GOT3 (cell line): ENCODE measurements at places on chromosomes 6 and 20.

DNA sequence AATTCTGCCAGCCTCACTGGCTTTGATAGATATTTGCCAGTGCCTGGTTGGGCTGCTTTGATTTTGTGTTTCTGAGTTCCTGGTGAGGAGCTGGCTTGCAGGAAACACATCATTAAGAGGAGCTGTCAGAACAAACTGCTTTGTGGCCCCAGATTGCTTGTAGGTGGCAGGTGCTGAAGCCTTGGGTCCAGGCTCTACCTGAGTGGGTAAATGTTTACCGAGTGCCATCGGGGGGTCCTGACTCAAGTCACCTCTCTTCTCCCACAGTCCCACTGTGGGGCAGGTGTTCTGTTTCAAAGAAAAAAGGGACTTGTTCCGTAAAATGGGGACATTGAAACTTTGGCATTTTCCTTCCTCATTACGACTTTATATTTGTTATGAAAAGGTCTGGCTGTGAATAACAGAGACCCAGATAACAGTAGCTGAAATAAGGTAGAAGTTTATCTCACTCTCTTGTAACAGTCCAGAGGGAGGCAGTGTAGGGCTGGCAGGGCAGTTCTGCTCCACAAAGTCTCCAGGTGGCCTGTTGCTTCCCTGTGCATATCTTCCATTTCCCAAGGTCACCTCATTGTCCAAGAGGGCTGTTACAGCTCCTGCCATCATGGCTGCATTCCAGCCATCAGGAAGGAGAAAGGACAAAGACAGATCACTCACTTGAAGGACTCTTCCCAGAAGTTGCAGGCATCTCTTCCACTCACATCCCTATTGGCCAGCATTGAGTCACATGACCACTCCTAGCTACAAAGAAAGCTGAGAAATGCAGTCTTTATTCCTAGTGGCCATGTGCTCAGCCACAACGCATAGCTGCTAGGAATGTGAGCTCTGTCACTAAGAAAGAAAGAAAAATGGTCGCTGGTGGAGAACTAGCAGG, 149.9 kb upstream of the KCNG1 start:
- DNase-seq, result no peak

GRCh38 chr6:1890071-1890470, 280.4 kb downstream of the FOXC1 start:
- no peak for DNase-seq

GRCh38 chr20:62640870-62641269, 1.4 kb upstream of the SLCO4A1 start:
- no peak for DNase-seq

GRCh38 chr6:42653851-42654250, 68.5 kb downstream of the PRPH2 start:
- no peak for DNase-seq

DNA sequence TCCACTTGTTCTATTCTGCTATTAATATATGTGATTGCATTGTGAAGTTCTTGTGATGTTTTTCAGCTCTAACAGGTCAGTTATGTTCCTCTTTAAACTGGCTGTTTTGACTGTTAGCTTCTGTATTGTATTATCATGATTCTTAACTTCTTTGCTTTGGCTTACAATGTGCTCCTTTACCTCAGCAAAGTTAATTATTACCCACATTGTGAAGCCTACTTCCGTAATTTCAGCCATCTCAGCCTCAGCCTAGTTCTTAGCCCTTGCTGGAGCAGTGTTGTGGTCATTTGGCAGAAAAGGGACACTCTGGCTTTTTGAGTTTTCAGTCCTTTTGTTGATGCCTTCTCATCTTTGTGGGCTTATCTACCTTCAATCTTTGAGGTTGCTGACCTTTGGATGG, 440.2 kb downstream of the TBC1D32 start:
- no peak for DNase-seq

DNA sequence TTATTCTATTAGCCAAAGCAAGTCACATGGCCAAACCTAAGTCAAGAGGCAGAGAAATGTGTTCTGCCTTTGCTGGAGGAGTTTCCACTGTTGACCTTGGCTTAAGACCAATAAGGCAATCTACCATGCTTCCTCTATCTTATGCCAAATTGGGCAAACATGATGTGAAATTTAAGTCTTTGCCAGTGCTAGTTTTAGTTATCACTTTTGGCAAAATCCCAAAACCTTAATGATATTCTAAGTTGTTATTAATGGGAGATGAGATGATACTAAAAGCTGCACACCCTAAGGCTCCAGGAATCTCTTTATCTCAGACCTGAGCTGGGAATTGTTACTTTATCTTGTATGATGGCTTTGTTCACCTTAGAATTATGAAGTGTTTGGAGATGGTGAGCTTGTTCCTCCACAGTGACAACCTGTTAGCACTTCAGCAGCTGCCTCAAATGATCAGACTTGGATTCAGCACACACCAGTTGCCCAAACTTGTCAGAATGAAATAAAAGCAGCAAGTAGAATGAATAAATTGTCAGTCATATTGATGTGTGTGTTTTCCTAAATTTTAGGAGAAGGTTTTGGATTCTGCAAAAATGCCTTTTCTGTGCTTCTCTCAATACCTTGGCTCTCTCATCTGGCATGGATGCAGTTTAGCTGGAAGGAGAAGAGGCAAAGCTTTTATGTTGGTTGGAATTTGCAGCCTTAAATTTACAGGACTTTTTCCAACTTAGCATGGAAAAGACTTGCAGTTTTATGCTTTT, 49.3 kb downstream of the RIN2 start:
- DNase-seq, result no peak

- DNase-seq, result no peak
Measured at GRCh38 chr6:8159966-8160365, 57.6 kb upstream of the EEF1E1 start.

GRCh38 chr6:148379966-148380713, 37.5 kb downstream of the SASH1 start:
- DNase-seq, result no peak

DNA sequence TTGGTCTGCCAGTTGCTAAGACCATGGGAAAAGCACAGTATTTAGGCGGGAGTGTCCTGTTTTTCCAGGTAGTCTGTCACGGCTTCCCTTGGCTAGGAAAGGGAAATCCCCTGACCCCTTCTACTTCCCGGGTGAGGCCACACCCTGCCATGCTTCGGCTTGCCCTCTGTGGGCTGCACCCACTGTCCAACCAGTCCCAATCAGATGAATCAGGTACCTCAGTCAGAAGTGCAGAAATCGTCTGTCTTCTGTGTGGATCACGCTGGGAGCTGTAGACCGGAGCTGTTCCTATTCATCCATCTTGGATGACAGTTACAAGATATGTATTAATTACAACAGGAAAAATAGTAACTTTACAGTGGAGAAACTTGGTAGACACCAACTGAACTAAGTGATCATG, 188.2 kb downstream of the TPBG start:
- no peak for DNase-seq

- no peak for DNase-seq
Measured at GRCh38 chr6:129307845-129308244, 402.1 kb downstream of the ARHGAP18 start.

DNA sequence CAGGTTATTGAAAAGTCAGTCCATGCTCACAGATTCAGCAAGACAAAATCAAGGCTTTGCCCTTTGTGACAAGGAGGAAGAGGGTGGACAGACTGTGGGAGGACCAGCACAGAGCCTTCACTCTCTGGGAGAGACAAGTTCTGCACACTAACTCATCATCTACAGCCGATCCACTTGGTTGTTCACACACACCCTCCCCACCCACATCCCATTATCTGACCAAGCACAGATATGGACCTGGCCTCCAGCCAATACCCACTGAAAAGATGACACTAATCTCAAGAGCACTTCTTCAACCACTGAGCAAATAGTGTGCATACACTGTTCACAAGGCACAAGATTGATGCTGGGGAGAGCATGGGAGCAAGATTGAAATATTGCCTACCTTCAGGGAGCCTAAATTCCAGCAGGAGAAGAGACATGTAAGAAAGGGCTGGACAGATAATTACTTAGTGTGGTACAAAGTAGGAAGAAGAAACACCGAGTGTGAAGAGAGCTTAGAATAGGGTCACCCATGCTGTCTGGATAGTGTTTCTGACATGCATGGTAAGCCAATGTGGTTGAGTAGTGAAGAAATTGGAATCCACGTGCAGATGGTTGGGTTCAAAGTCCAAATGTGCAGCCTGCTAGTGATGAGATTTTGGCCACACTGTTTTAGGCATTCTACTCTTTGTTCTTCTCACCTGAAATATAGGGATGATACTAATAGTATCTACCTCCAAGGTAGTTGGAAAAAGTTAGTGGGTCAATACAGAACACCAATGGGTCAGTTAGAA, 21.7 kb upstream of the IL17A start:
- DNase-seq, result no peak

- DNase-seq, result no peak
Measured at GRCh38 chr6:94349227-94349626, 929.9 kb upstream of the EPHA7 start.

DNA sequence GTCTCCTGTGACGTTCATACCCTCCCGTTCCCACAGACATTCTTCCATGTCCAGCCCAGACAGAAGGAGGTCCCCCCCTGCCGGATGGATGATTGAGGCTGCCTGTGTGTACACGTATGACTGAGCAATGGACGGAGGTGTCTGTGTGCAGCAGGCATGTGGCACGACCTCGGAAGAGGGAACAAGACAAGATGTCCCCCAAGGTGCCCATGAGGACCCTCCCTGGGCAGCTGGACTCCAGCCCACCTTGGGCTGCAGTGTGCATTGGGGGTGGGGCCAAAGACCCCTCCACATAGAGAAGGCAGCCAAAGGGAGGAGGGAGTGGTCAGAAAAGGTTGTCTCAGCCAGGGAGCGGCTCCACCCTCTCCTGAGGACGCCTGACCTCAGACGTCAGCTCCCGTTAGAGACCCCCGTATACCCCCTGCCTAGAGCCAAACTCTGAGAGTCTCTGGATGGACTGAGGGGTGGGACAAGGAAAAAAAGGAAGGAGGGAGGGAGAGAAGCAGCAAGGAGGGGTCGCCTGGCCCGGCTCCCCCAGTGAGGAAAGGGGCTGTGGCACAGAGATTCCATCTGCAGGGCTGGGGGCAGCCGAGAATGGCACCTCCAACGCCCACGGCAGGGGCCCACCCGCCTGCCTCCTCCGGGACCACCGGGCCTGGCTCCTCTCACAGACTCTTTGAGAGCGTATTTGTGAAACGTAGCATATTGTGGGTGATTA, 92.9 kb upstream of the BHLHE23 start:
- no peak for DNase-seq

- DNase-seq, result no peak
Measured at GRCh38 chr20:37640600-37641561, 52.9 kb upstream of the CTNNBL1 start.

- no peak for DNase-seq
Measured at GRCh38 chr6:144330017-144330987, 45.2 kb downstream of the UTRN start.

- no peak for DNase-seq
Measured at GRCh38 chr6:47741807-47742206, 40.0 kb upstream of the OPN5 start.

- DNase-seq, result no peak
Measured at GRCh38 chr6:110233770-110234374, 53.6 kb downstream of the CDC40 start.

DNA sequence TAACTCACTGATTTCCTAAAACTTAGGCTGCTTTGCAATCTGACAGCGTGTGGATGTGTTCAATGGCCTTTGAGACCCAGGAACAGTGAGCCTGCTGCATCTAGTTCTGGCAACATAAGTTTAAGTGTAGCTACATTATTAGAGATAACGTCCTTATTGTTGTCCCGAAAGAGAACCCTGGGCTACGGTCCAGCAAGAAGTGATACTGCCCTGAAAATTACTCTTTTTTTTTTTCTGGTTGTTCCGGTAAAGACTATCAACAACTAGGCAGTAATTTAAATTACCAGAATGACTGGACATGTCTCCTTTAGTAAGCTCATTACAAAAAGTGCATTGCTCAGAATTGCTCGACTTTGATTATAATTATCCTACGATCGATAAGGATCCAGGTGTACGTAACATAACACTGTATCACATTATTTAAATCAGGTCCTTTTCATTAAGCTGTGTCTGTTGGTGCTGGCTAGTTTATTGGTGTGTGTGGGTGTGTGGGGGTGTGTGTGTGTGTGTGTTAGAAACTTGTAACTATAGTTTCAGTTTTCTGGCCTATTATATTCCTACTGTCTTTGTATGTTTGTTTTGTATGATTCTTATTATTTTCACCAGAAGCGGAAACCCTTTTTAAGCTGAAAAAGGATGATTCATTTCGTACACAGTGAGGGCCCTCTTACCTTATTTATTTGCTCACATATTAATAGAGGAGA, 3.0 kb downstream of the TSHZ2 start:
- DNase-seq, result no peak

GRCh38 chr6:165641672-165642156, 21.3 kb downstream of the PDE10A start:
- DNase-seq, result no peak

DNA sequence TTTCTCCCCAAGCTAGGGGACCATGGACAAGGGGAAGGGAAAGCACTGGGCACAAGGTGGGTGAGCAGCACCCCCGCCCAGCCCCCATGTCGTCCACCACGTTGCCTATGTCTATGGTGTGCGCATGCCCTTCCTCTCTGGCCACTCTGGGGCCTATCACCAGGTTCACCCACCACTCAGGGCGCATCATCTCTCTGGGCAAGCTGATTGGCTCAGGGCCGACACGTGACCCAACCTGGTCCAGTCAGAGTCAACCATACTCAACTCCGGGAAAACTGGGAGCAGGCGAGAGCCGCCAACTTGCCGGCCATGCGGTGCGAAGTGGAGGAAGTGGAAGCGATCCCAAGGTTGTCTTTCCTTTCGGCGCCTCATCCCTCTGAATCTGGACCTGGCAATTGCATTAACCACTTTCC, 25.9 kb downstream of the ACSS1 start:
- no peak for DNase-seq

DNA sequence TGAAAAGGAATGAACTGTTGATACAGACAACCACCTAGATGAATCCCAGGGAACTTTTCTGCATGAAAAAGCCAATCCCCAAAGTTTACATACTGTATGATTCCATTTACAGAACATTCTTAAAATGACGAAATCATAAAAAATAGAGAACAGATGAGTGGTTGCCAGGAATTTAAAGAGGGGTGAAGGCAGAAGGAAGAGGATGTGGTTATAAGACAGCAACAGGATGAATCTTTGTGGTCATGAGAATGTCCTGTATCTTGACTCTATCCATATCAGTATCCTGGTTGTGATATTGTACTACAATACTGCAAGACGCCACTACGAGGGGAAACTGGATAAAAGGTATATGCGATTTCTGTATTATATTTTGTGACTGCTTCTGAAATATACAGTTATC, 70.1 kb upstream of the EMILIN3 start:
- no peak for DNase-seq

DNA sequence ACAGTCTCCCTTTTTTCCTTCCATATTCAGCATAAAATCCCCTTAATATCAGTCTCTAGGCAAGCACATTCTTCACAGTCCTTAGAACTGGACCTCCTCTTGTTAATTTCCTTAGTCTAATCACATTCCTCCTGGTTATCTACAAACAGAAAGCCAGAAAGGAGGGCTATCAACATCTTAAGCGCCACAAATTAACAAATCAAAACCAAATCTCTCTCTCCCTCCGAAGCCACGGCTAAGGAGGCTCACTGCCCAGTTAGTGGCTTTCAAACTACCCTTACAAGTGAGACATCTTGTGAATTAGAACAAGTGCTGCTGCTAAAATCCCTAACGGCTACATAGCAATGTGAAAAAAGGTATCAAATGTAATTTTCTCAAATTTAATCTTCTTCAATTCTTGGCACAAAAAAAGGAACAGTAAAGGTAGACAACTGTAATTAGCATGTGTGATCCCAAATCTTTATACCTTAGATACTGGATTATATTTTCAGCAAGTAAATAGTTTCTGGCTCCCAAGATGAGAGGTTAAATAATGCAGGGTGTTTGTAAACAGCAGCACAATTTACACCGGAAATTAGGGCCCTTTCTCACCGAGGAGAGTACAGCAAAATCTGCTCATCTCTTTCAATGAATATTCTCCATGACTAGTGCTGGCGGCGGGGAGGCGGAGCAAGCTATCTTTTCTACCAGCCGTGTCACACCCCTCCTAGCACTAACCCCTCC, 1.4 kb upstream of the TRIM39 start:
- no peak for DNase-seq
